ENCODE measurements at places on chromosomes 4 and X.

DNA sequence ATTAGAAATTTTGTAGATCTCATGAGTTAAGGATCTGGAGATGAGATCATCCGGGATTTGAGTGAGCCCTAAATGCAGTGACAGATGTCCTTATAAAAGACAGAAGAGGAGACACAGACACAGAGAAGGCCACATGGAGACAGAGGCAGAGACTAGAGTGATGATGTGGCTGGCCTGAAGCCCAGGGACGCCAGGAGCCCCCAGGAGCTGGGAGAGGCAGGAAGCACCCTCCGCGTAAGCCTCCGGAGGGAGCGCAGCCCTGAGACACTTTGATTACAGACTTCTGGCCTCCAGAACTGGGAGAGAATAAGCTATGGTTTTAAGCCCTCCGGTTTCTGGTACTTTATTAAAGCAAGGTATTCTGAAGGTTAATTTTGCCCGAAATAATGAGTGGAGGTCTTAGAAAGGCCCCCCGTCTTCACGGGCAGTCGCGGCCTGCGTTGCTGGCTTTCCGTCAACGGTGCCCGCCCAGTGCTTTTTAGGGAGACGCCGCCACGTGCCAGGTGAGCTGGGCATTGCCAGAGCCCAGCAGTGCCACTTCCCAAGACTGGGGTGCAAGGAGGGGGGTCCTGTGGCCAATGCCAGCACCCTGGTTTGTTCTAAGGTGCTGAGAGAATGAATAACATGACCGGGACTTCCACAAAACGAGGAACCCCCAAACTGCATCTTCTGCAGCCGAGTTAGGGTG, 8.1 kb downstream of the DHRSX start:
- no peak for DNase-seq

DNA sequence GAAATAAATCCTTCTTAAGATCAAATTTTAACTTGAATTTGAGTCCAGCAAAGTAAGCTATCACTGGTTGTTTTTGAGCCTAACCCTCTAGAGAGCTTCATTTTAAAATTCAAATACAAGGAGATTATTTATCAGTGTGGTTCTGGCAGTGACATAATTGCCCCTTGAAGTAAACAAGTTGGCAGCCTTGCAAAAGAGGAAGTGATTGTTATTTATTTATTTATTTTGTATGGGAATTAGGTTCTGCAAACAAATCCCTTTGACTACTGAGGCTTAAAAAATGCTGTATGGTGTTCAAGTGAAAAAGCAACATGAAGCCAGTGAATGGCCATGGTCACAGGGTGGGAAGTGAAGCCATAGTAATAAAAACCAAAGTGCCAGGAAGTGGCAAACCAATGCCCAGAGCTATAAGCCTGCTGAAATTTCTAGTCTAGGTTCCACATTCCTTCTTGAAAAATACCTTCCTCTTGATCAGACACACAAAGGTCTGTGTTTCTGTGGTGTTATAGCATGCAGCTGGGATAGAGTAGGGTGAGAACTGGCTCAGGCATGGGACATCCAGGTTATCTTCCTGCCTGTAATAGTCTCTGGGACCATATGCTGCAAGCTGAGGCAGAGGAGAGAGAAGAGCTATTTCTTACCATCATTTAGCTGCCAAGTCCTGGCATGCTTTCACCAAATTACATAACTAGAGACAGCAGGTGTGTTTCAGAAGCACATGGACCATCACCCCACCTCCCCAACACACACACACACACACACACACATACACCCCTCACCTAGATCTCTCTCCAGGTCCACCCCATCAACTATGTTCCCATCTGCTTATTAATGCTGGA, 47.1 kb upstream of the TSPAN7 start:
- peak; percentile 0 for DNase-seq

GRCh38 chr4:39763714-39764572, 66.0 kb downstream of the UBE2K start:
- no peak for DNase-seq

DNA sequence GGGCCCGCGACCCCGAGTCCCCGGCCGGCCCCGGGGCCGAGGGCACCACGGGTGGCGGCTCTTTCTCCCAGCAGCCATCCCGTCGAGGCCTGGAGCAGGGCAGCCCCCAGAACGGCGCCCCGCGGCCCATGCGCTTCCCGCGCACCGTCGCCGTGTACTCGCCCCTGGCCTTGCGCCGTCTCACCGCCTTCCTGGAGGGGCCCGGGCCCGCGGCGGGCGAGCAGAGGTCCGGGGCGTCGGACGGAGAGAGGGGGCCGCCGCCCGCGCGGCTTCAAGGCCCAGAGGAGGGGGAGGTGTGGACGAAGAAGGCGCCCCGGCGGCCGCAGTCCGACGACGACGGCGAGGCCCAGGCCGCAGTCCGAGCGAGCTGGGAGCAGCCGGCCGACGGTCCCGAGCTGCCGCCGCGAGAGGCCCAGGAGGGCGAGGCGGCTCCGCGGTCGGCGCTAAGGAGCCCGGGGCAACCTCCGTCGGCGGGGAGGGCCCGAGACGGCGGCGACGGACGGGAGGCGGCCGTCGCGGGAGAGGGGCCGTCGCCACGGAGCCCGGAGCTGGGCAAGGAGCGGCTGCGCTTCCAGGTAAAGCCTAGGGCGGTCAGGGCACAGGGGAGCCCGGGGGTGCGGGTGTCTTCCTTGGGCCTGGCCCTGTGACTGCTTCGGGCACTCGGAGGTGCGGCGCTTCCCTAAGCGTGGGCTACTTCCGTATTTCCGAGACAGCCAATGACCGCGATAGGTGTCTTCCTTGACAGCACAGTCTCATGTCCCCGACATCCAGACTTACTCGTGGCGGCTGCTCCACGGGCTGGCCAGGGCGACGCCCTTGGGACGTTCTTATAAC, 845 bp downstream of the ZAR1 start:
- no peak for DNase-seq

DNA sequence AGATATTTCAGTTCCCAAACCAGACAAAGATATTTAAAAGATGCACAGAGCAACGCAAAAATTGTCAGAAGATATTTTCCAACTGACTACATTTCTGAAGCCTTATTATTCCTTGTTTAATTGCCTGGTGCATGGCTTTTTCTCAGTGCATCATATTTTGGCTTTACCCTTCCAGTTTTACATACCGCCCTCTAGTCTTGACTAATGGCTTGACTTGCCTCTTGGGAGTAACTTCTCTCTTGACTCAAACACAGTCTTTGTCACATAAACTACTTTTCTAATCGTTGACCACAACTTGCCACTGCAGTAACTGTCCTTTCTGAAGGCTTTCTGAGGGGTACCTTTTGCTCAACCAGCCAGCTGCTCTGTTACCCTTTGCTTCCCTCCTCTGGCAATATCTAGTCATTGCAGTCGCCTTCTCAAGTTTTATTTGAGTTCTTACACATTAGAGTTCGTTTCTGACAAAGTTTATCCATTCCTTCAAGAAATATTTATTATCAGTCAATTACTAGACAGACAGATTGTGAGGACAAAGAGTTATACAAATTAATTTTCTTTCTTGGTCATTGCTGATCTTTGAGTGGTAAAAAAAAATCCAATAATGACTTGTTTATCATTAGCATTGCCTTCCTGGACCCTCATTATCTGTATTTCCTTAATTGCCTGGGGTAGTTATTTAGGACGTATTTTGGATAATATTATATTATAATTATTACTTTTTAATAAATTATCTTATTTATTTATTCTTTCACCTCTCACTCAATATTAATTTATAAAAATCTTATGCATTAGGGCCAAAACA, 506.9 kb upstream of the PCDH10 start:
- DNase-seq: no peak

DNA sequence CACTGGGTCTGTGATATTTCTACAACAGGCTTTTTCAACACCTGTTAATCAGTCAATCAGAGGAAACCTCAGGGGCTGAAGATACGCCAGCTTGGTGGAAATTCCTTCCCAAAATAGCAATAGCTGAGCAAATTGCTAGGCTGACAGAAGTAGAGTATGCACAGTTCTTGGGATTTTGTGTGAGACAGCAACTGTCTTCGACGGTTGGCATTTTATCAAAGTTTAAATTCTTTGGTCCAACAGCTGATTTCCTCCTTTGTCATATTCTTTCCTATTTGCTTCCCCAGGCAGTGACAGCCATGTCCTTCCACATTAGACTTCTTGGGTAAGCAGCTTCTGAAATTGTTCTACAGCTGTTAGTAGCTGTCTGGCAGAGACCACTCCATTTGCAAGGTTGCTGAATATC, 8.0 kb upstream of the PALLD start:
- DNase-seq: no peak

GRCh38 chr4:54386042-54386669, 157.1 kb downstream of the PDGFRA start:
- DNase-seq: no peak

- DNase-seq: no peak
Observed at GRCh38 chrX:44842550-44843317, 1.1 kb upstream of the DUSP21 start.

GRCh38 chr4:188779581-188779980, 640.3 kb downstream of the TRIML1 start:
- DNase-seq: no peak

DNA sequence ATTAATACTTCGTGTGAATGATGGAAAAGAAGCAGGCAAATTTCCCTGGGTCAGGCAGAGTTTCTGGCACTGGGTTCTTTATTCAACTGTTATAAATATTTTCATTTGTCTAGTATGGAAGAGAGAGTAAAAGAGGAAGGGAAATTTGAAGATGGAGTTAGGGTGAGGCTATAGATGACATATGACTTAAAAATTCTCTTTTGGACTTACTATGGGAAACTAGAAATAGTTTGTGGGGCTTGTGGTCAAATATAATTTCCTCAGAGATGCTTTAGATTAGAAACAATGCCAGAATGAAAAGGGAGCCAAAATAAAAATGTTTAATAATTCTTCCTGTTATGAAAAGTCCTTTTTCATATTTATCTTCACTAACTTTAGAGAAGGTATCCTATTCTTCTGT, 103.2 kb downstream of the GC start:
- DNase-seq: no peak

DNA sequence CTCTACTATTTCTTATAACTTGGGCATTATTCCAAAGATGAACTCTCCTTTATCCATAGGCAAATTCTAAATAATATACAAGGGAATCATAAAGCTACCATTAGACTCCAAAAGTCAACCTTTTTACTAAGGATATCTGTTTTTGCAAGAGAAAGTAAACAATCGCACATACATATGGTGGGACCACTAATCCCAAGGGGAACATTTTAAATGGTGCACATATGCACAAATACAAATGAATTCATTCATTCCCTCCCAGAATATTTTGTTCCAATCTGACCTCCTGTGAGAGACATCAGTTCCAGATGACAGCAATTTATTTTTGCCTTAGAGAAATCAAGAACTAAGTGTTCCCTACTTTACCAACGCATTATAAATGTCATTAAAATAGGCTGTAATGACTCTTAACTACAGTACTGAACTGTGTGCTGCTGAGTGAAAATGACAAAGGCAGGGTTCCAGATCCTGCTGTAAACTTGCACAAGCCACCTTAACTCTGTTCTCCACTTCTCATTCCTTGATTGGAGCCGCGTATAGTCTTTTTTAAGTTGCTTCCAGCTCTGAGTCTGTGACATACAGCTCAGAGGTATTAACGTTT, 2.0 kb downstream of the DHX15 start:
- DNase-seq: no peak

GRCh38 chrX:70664726-70665125, 220.1 kb downstream of the DLG3 start:
- no peak for DNase-seq

DNA sequence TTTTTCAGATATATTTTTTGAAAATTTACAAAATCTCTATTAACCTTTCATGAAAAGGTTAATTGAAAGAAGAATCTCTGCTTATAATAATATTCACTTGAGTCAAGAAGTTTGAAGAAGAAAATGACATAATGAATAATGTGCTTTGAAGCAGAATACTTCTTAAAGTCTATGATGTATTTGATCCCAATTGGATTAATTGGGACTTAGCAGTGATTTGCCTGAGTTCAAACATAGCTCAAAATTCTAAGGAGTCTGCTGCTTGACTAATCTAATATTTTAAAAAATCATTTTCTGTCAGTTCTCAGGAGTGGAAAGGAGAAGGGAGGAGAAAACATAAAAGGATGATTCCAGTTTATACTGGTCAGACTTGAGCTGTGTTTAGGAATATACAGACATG, 1150.4 kb upstream of the INTU start:
- DNase-seq: no peak

DNA sequence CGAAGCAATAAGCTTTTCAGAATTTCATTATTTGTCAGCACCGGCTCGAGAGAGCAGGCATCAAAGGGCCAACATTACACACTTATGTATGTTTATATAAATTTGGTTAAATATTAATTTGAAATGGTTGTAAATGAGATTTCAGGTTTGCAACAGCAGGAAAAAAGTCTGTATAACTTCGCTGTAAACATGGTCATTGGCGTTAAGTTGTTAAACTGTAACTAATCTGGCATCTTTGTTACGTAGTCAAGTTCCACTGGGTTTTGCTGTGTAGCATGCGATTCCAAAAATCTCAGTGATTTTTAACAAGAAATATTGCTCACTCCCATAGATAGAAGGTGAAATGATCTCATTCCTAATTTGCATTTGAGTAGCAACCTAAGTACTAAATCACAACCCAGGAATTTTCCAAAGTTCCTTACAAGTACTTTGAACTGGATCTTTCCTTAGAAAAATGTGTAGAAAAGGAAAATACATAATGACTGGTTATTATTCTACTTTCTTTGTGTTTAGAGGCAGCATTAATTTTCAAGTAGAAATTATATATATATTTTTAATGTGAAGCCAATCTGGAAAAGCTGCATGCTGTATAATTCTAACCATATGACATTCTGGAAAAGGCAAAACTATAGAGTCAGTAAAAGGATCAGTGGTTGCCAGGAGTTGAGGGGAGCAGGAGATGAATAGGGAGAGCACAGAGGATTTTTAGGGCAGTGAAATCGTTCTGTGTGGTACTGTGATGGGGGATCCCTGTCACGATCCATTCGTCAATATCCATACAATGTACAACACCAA, 222.1 kb downstream of the CBR4 start:
- no peak for DNase-seq

- DNase-seq: no peak
Observed at GRCh38 chr4:88573276-88573980, 18.9 kb upstream of the HERC3 start.

GRCh38 chr4:1759818-1760223, 33.3 kb upstream of the FGFR3 start:
- no peak for DNase-seq

DNA sequence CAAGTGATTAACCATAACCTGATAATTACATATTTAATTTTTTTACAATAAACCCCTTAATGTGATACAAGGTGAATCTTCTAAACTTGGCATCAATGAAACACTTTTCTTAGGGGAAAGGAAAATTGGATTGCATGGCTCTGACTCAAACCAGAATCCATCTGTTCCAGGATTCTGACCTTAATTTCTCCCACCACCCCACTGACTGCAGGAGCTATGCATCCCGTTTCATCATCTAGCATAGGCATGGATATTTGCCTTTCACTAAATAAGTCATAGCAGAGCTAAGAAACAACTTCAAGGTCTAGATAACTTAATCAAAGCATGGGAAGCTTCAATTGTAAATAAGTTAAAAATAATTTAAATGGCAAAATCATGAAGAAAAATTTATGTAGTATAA, 156.3 kb downstream of the BTC start:
- DNase-seq: no peak

GRCh38 chr4:25425361-25425760, 48.3 kb downstream of the ANAPC4 start:
- DNase-seq: no peak
